ENCODE measurements at places on chromosomes 6 and 20. TPM values are rescaled to one million over a fixed set of nuclear protein-coding genes. Genes with fewer than 3 reads are reported as not detected.

GRCh38 chr6:142821860-142822259 is 123.1 kb downstream of the HIVEP2 start:
- peaks cover 18% of the 10 kb centered on the region for H3K4me1 ChIP-seq
- DNase-seq = no peak
- no peaks in the 10 kb centered on the region for H3K36me3 ChIP-seq
- no peak overlapping the region for H3K27ac ChIP-seq
- H3K27me3 ChIP-seq = no peaks in the 10 kb centered on the region

- peak overlapping the region; percentile 90 for H3K4me3 ChIP-seq
- peak overlapping the region; percentile 89 for H3K27ac ChIP-seq
Observed at GRCh38 chr20:18567739-18568091, 483 bp downstream of the SMIM26 start.

DNA sequence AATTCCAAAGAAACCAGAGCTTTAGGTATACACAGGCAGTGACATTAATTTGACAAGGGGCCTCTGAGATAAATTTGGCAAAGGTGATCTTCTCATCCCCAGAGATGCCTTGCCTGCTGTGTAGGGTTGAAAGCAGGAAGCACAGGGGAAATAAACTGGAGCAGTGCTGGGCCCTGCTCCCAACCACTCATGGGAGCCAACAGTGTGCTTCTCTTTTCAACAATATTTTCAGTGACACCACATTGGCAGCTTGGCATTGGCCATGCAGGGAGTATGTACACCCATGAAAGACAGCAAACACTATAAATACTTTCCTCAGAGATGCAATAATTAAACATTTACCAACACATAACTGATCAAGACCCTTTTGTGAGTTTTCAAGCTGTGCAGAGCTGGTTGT is 90.7 kb upstream of the F13A1 start:
- no peaks in the 10 kb centered on the region for H3K27me3 ChIP-seq
- no peaks in the 10 kb centered on the region for H3K36me3 ChIP-seq
- no peak overlapping the region for H3K4me3 ChIP-seq
- no peak overlapping the region for H3K27ac ChIP-seq
- H3K4me1 ChIP-seq = no peaks in the 10 kb centered on the region
- DNase-seq = no peak

Gene HUS1B
- 0.34 TPM for polyA plus RNA-seq
